ENCODE measurements at places on chromosomes 5 and 9.
A peak's percentile ranks its signal among the peaks of the same experiment; 100 is the strongest.

- no peak for DNase-seq
Observed at GRCh38 chr5:125576822-125577221, 830.4 kb upstream of the ZNF608 start.

- peak; percentile 15 for DNase-seq
Observed at GRCh38 chr5:77437194-77437593, 54.9 kb downstream of the WDR41 start.

GRCh38 chr9:133621725-133622267, 12.6 kb upstream of the FAM163B start:
- no peak for DNase-seq

- no peak for DNase-seq
Observed at GRCh38 chr5:71873191-71873591, 154.1 kb downstream of the CARTPT start.

DNA sequence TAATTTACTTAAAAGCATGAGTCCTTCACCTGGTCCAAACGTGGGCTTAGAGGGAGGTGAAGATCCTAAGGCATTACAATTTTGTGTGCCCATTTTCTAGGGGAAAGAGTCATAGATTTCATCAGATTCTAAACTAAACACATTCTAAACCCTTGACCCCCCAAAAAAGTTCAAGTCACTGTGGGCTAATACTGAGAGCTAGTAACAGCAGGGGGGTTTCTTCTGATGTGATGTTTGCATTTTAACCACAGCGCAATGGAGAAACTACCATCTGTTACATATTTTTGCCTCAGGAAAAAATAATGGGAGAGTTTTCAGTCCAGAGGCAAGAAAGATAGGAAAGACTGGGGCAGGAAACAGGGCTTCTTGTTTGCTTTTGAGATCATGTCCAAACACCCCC, 110.8 kb upstream of the SLC1A3 start:
- no peak for DNase-seq

- no peak for DNase-seq
Observed at GRCh38 chr5:173961418-173961817, 27.6 kb upstream of the C5orf47 start.

DNA sequence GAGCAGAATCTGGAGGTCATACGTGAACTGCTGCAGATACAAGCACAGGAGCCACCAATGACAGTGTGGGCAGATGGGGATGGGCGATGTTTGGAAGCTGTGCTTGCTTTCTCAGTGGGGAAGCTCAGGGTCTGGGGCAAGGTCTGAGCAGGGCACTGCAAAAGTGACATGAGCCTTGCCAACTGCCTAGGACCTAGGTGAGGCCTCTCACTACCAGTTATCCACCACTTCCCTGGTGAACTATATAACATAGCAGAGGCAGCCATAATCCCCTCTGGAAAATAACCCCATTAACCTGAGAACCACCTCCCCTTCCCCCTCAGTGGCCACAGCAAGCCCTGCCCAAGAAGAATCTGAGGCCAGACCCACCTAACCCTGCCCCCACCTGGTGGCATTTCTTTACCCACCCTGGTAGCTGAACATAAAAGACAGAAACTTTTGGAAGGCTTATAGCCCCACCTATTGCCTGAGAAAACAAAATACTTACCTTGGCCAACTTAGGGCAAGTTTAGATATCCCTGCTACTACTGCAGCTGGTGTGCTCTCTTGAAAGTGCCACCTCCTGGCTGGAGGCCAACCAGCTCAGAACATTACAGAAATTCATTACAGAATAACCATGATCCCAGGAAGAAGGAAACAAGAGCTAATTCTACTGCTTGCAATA, 18.8 kb upstream of the SPEF2 start:
- DNase-seq = no peak

- DNase-seq = no peak
Observed at GRCh38 chr5:136679233-136679632, 313.9 kb upstream of the TRPC7 start.

GRCh38 chr5:1718669-1719068, 81.0 kb downstream of the MRPL36 start:
- no peak for DNase-seq

DNA sequence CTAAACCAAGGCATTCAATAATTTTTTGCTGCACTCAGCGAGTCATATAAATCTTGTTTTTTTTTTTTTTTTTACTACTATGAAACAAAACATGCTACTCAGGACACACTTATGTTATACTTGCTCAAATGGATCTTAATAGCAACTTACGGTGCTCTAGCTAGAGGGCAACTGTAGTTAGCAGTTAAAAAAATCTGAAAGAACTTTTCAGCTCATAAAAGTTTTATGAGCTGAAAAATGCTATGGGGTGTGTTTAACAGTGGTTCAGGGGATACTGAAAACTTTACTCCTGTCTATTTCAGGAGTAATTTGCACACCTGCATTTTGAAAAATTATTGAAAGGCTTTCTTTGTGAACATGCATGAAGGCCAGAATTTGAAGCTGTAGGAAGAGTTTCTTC, 53.4 kb downstream of the VCAN start:
- DNase-seq = no peak

DNA sequence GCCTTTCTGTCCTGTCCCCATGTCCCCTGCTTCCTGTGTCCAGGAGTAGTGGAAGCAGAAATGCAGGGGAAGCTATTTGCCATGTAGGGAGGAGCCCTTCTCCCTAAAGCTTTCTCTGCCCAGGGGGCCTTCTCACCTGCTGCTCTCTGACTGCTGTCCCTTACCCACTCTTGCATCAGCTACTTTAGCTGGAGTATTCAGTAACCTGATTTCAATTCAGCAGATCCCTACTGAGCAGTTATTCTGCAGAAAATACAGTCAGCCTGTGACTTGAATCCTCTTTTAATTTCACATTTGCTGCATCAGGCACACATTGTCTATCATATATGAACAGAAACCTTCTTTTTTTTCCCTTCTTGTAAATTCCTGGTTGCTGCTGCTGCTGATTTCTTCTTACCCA, 90.4 kb downstream of the MVB12B start:
- DNase-seq = no peak

DNA sequence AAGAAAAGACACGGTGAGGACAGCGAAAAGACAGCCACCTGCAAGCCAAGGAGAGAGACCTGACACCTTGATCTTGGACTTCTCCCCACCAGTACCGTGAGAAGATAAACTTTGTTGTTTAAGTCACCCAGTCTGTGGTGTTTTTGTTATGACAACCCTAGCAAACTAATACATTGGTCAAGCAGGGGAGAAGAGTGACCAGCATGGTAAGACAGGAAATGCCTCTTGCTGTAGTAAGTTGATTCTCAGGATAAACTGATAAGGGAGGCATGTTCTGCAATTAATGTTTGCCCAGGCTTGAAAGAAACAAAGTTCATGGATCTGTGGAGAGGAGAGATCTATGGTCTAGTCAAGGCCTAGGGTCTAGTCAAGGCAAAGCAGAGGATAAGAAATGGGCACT, 801.2 kb downstream of the MAT2B start:
- no peak for DNase-seq

DNA sequence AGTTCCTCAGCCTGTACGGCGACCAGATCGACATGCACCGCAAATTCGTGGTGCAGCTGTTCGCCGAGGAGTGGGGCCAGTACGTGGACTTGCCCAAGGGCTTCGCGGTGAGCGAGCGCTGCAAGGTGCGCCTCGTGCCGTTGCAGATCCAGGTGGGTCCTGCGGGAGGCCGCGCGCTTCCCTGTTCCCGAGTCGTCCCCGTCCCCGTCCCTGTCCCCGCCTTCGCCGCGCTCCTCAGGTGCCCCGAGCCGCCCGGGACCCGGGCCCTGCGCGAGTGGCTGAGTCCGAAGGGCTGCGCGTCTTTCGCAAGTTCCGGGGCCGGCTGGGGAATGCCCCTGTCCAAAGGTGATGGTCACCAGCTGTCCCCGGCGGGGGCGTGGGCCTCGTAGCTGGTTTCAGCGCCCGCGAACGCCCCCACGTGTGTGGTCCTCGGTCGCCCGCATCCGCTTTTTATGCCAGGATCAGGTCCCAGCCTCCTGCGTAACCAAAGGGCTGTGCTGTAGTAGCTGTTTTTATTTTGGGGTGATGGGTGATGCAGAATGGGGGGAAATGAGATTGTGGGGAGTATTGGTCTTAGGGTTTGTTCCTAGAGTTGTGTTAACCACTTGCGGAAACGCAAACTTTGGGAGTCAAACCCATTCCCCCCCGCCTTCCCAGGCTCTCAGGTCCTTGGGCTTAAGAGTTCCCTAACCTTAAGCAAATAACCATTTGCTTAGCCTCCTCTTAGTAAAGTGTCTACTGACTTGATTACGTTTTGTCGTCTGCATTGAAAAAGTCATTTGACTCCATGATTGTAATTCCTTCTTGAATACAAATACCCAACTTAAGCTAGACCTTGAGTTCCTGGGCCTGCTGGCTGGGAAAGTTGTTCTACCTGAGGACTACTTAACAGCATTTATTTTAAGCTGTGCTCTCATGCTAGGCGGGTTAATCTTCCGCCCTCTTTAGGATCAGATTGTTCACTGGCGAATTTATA, 663 bp downstream of the ISOC1 start:
- peak; percentile 48 for DNase-seq

- no peak for DNase-seq
Observed at GRCh38 chr5:112329419-112330090, 89.5 kb downstream of the EPB41L4A start.

- DNase-seq = no peak
Observed at GRCh38 chr5:54083851-54084250, 226.5 kb downstream of the ARL15 start.

- DNase-seq = no peak
Observed at GRCh38 chr5:144156767-144157171, 13.7 kb downstream of the YIPF5 start.

- no peak for DNase-seq
Observed at GRCh38 chr5:68264024-68264956, 48.7 kb downstream of the PIK3R1 start.

GRCh38 chr5:7717691-7718090, 133.2 kb downstream of the CFAP90 start:
- DNase-seq = no peak

DNA sequence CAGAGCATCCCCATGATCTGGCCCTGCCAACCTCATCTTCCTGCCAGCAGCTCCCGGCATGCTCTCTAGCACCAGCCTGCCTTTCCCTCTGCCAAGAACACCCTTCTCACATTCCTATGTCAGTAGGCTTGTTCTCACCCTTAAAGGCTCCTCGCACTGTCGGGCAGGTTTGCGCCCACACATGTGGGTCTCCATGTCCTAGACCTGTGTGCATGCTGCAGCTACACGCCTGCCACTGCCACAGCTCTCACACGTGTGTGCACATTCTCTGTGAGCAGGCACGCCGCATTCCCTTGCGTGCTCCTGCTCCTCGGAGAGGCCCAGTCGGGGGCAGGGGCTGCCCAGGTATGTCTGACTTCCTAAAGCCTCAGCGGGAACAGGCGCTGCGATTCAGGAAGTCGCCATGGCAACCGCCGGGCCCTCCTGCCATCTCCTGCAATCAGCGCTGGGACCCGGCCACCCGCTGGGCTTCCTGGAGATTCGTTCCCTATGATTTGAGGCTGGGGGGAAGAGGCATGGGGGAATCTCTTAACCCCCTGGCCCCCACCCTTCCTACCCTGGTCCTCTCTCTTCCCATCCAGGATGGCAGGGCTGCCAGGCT, 28.1 kb downstream of the NDUFA8 start:
- DNase-seq = no peak

- DNase-seq = no peak
Observed at GRCh38 chr5:24747327-24747726, 102.5 kb upstream of the CDH10 start.

DNA sequence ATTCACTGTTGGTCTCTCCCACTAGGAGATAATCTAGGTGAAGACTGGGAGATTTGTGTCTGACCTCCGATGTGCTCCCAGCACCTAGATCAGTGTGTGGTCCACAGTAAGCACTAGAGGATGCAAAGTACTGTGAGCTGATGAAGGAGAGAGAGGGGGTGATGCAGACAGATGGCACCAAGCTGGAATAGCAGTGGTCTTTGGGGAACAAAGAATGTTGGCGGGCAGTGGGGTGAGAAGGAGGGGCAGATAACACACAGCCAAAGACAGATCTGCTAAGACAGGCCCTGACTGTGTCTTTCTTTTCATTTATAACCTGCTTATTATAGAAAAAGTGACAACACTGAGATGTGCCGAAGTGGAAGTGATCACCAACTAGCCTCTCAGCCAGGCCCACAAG, 37.5 kb downstream of the ERGIC1 start:
- DNase-seq = no peak

- DNase-seq = no peak
Observed at GRCh38 chr5:118435131-118435530, 553.2 kb downstream of the DTWD2 start.

- no peak for DNase-seq
Observed at GRCh38 chr9:91930475-91930874, 19.6 kb downstream of the ROR2 start.
